ENCODE measurements at places on chromosomes 3 and 15.

DNA sequence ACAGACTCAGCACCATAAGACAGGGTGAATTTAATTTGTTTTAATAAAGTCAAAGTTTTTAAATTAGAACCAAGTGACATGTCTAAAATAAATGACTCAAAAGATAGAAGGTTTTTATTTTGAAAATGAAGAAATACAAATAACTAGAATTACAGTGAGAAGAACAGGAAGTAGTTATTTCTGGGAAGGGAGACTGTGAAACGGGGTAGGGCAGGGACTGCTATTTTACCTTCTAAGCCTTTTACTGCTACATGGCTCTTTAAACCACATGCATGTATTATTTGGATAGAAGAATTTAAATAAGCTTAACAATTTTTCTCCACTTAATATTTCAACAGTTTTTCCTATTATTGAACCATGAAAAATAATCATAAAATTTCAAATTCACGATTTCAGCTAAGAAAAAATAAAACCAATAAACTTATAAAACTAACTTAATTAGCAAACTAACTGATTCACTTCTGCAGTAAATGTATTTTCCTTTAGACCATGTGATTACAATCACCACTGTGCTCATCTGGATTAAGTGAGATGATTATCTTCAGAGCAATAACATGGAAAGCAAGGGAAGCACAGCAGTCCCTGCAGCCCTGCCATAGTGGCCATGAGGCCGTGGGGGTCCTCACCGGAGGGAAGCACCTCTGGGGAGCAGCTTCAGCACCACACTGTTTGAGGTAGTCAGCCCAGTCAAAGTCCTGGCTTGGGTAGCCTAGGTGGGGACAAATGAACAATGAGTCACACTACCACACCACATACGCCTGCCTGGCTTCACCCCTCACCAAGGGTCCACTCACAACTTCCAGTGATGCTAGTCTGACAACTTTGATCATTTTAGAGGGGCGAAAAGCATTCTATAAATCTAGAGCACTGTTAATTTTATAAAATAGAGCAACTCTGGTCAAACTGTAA is 28.3 kb upstream of the STIMATE start:
- no peak for DNase-seq

- DNase-seq, result no peak
Observed at GRCh38 chr3:172014145-172014544, 25.2 kb upstream of the FNDC3B start.

- no peak for DNase-seq
Observed at GRCh38 chr3:118180853-118181252, 853.8 kb downstream of the IGSF11 start.

GRCh38 chr15:70710714-70711113 is 52.6 kb downstream of the UACA start:
- DNase-seq, result no peak

DNA sequence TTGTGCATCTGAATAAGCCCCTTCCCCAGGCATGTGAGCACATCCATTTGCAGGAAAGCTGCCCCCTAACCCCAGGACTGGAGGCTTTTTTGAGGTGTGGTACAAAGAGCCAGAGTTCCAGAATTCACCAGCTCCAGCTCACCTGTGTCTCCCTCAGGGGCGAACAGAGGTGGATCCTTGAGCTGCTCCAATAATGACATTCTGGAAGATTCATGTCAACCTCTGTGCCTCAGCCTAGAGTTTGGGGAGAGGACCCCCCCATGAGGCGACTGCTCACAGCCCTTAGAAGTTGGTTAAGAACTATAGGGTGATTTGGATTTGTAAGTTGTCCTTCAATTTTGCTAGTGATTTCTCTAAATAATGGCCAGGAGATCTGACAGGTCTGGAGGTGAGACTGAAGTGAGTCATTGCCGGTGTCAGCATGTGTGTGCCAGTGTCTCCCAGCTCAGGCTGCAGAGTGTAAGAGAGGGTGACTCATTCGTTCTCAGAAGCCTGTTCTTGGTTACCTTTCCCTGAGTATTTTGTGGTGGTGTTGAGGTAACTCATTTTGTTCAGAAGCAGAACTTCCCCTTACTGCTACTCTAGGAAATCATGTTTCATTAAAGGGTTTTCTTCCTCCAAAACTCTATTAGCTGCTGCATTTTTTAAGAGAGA is 136.9 kb upstream of the TOPAZ1 start:
- no peak for DNase-seq

DNA sequence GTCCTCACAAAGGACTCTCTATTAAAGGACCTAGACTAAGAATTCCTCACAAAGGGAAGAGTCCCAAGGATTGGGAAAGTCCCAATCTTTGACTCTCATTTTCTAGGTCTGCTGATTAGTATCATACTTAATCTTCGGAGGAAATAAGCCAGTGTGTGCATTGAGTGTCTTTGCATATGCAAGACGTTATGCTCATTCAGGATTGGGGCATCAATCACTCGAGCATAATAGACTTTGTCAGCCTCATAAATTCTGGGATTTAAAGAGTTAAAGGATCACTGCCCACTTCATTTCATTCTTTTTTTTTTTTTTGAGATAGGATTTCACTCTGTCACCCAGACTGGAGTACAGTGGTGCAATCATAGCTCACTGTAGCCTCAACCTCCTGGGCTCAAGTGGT is 154.3 kb downstream of the RBPMS2 start:
- DNase-seq, result no peak

GRCh38 chr3:97610626-97611025 is 153.9 kb upstream of the ARL6 start:
- DNase-seq, result no peak

DNA sequence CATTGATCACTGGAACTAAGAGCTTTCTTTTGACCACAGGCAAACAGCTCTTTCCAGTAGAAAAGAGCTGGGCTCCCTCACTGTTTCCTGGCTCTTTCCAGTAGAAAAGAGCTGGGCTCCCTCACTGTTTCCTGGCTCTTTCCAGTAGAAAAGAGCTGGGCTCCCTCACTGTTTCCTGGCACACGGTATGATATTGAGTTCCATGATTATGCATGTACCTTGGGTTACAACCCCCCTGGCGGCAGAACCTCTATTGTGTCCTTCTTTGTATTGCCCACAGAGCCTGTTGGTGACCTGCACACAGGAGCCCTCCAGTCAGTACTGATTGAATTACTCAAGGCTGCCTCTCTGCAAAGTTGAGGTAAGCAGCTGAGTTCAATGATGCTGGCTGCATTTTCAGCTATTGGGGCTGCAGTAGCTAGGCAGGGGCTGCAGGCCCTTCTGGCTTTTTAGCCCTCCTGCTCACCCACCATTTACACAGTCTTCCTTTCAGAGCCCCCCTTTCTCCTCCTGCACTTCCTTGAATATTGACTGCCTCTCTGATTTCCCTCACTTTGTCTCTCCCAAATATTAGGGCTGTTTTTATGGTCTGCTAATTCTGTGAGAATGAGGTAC is 10.2 kb downstream of the ACKR2 start:
- no peak for DNase-seq

DNA sequence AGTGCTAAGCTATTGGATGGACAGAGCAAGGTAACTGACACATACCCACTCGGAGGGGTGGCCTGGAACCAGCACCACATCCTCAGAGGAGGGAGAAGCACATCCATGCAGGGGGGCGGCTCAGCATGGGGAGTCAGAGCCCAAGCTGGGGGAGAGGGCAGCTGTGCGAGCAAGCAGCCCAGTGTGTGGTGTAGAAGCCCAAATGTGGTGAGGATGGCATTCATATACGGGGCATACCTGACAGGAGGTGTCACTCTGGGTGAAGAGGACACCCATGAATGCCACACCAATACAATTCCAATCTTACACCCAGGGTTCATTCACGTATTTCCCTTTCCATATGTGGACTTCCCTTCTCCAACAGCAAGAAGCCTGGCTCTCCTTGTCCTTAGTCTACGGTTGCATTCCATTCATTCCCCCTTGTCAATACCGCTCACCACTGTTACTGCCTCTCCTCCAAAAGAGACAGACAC is 58.7 kb upstream of the ACAN start:
- no peak for DNase-seq

- DNase-seq, result no peak
Observed at GRCh38 chr15:50871832-50872231, 36.7 kb upstream of the AP4E1 start.

- DNase-seq, result no peak
Observed at GRCh38 chr3:155970398-155970797, 99.9 kb downstream of the GMPS start.

DNA sequence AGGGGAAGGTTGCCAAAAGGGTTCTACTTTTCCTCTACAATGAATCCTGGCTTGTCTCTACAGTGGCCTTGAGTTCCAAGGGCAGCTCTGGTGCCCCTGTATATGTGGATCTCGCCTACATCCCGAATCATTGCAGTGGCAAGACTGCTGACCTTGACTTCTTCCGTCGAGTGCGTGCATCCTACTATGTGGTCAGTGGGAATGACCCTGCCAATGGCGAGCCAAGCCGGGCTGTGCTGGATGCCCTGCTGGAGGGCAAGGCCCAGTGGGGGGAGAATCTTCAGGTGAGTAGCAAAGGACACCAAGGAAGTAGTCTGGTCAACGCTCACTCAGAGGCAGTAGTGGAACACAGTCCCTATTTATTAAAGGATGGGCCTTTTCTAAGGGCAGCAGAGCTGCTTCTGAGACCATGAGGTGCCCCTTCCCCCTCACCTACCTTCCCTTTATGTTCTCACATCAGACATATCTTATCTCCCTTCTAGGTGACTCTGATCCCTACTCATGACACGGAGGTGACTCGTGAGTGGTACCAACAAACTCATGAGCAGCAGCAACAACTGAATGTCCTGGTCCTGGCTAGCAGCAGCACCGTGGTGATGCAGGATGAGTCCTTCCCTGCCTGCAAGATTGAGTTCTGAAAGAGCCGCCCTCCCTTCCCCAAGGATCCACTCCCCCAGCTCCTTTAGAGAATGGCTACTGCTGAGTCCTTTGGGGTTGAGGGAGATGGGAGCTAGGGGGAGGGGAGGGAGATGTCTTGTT is 12.4 kb downstream of the MAP1A start:
- DNase-seq, result no peak

DNA sequence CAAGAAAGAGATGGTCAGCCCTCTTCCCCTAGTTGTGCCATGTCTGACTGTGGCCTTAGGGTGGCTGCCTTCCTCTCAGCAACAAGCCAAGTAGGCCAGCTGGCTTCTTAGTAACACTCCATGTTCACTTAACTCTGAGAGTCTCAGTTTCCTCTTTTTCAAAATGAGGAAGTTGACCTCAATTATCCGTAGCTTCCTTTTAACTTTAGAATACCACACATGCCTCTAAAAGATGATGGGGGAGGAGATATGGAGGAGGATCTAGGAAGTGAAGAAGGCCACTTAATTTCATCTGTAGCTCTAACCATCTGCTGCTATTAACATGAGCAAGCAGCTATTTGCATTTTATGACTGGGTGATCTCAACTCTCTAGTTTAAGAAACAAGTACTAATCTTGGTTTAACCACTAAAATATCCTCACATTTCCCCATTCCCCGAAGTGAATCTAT is 32.9 kb downstream of the CD200R1L start:
- DNase-seq, result no peak

DNA sequence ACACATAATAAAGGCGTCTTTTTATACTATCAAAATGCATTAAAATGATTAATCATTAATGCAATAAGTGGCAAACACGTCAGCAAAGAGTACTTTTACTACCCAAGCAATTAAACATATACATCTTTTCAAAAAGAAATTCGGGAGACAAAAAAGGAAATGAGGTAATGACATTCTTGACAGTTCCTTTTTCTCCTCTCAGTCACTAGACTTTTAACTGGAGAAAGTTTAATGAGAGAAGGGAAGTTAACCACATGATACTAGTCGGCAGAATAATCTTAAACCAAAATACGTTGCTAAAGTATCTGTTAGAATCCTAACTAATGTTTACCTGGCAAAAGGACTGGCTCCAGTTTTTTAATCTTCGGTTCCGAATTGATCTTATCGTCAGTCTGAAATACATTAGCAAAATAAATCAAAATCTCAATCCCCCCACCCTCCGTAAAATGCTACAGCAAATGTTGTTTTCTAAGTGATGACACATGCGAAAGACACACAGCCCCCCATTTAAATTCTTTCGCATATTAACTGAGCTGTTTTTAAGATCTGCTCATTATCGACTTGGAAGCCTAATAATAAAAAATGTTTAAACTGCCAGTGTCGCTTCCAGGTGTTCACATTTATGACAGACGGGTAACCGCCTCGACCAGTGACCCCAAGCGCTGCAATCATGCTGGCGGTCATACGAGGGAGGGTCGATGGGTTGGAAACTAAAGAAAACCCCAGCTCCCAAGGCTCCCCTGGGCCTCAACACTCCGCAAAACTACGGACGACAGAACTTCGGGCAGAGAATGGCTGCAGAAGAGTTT is 778 bp downstream of the MTMR10 start:
- DNase-seq, result no peak

- no peak for DNase-seq
Observed at GRCh38 chr15:75736256-75736655, 23.6 kb upstream of the CSPG4 start.

- no peak for DNase-seq
Observed at GRCh38 chr3:119276680-119277079, 17.5 kb upstream of the ARHGAP31 start.

- no peak for DNase-seq
Observed at GRCh38 chr3:126380011-126380768, 14.5 kb upstream of the CFAP100 start.

DNA sequence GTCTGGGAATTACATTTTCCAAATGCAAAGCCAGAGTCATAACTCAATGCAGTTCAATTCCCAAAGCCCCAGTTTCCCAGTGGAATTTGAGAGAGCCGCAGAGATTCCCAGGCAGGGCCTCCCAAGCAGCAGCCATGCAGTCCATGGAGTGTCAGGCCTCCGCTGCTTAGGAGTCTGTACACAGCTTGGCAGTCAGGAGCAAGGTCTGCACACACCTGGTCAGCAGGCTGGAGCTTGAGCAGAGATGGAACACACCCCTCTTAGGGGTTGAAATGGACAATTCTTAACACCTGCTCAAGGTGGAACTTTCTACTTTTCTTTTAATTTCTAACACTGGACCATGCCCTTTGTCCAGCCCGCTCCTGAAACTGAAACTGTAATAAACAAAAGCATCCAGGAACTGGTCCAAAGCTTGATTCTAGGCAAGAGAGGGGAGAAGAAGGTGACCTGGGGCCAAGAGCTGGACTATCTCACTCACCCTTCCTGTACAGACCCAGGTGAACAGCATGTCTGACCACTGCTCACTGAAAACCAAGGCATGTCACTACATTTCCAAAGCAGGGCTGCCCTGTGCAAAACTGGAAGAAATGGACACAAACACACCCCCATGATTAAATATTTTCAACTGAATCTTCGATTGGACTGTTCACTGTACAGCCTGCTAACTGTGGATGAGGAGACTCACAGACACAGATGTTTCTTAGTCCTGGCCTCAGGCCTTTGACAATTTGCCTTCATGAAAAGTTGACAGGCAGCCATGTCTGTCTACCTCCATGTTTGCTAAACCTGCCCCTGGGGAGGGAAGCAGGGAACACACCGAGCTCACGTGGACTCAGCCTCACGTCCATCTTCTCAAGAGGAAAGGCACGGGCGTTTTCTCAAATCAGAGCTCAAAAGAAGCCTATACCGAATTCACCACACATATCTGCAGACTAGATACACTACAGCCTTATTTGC is 48.6 kb upstream of the DUSP7 start:
- no peak for DNase-seq

- DNase-seq, result no peak
Observed at GRCh38 chr15:69551391-69552056, 98.9 kb downstream of the RPLP1 start.

GRCh38 chr15:70318594-70319465 is 221.1 kb upstream of the TLE3 start:
- no peak for DNase-seq

Measured in T follicular helper cell (primary cell).